IMR-90 (cell line): ENCODE measurements at places on chromosomes 4 and X.

DNA sequence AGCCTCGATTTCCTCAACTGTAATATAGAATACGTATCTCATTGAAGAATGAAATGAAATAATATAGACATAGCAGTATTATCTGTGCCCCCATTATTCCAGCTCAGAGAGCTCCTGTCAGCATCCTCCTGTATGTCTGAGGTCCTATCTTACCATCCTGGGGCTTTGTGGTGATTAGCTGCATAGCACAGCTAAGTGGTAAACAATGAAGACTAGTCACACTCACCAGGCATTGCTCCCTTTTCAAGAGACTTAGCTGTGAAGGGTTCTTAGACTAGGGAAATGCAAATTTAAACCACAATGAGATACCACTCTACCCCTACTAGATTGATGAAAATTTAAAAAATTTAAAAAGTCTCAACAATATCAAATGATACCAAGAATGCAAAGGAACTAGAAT, 172.9 kb downstream of the SLC39A8 start:
- H3K27me3 ChIP-seq, result no peaks in the 10 kb centered on the region
- no peak overlapping the region for H3K4me3 ChIP-seq
- no peak for DNase-seq
- no peak overlapping the region for H3K27ac ChIP-seq
- no peaks in the 10 kb centered on the region for H3K36me3 ChIP-seq

- peaks cover 5% of the 10 kb centered on the region; the same call in 1 of the 2 replicates for H3K36me3 ChIP-seq
- DNase-seq, result peak; percentile 73
- peak within 1 kb of the TSS; percentile 75 for H3K4me3 ChIP-seq
- no peaks in the 10 kb centered on the region for H3K27me3 ChIP-seq
- peak within 1 kb of the TSS; percentile 77 for H3K27ac ChIP-seq
Observed at GRCh38 chr4:80196922-80197573, at the start of gene PRDM8. PRDM8 (plus strand) TSS chr4:80197503; CDS start chr4:80200081, 2,578 bp downstream.

DNA sequence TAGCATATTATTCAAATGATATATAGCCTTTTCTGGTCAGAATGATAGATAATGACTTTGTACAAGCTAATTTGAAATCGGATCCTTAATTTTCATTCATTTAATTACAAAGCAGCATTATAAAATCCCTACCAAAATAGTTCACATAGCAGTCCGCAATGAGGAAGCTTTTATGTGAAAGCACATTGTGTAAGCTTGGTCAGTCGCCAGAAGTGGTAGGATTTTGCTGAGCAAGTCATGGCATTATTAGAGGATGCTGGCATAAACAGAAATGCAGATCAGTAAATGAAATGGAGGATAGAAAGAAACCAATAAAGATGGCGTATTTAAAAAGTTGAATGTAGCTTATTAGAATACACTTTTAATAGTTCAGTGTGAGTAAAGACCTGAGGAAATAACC, 93.2 kb upstream of the DIAPH2 start:
- no peaks in the 10 kb centered on the region for H3K36me3 ChIP-seq
- no peak overlapping the region for H3K4me3 ChIP-seq
- no peaks in the 10 kb centered on the region for H3K4me1 ChIP-seq
- no peak for DNase-seq
- no peaks in the 10 kb centered on the region for H3K27me3 ChIP-seq

DNA sequence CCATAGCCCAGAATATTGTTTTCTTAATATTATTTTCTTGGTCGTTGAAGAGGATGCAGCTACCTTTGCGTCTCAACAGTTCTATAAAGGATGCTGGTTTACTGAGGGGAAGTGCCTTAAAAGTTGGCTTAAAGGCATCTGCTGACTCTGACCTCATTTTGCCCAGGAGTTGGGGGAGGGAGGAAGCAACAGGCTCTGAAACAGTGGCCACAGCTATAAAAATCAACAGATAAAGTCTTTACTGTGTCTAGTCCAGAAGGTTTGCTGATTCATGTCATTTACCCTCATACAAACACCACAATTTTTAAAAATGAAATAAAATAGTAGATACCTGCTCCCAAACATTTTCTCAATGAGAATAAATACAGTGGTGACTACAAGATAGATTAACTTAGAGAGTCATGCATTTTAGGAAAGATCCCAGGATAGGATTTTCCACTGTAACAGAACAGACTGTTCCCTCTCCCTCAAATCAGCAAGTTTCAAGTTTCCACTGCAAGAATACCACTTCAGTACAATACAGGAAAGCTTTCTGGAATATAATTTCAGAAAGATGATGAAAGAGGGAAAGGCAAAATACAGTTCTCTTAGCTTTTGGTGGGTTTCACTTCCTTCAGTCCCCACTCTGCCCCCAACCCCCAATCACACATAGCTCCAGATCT, 1.9 kb downstream of the PHKA1 start:
- DNase-seq, result peak; percentile 13
- no peaks in the 10 kb centered on the region for H3K27me3 ChIP-seq
- H3K27ac ChIP-seq, result no peak overlapping the region
- H3K4me1 ChIP-seq, result no peaks in the 10 kb centered on the region
- no peaks in the 10 kb centered on the region for H3K36me3 ChIP-seq
